ENCODE measurements at places on chromosomes 5 and 9. TPM values are rescaled to one million over a fixed set of nuclear protein-coding genes. Genes with fewer than 3 reads are reported as not detected.

Gene LIX1
- total RNA-seq = not detected

Gene COL27A1
- total RNA-seq = 14.5 TPM

Gene SPATA9
- not detected for total RNA-seq

Gene CCDC171
- total RNA-seq = 0.16 TPM
